ENCODE measurements at places on chromosomes 6 and 20.

GRCh38 chr20:48348022-48348421, 479.8 kb downstream of the PREX1 start:
- DNase-seq = no peak

DNA sequence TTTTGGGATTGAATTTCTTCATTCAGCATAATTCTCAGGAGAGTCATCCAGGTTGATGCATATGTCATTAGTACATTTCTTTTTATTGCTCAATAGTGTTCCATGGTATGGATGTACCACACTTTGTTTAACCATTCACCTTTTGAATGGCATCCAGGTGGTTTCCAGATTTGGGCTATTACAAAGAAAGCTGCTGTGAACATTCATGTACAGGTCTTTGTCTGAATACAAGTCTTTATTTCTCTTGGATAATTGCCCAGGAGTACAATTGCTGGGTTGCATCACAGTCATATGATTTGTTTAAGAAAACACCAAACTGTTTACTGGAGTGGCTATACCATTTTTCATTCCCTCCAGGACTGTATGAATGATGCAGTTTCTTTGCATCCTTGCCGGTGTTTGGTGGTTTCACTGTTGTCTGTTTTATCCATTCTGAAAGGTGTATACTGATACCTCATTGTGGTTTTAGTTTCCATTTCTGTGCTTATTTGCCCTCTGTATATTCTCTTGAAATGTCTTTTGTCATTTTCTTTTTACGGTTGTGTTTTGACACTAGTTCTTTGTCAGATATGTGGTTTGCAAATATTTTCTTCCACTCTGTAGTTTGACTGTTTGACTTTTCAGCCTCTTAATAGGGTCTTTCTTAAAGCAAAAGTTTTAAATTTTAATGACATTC, 8.8 kb downstream of the CDKAL1 start:
- DNase-seq = no peak

DNA sequence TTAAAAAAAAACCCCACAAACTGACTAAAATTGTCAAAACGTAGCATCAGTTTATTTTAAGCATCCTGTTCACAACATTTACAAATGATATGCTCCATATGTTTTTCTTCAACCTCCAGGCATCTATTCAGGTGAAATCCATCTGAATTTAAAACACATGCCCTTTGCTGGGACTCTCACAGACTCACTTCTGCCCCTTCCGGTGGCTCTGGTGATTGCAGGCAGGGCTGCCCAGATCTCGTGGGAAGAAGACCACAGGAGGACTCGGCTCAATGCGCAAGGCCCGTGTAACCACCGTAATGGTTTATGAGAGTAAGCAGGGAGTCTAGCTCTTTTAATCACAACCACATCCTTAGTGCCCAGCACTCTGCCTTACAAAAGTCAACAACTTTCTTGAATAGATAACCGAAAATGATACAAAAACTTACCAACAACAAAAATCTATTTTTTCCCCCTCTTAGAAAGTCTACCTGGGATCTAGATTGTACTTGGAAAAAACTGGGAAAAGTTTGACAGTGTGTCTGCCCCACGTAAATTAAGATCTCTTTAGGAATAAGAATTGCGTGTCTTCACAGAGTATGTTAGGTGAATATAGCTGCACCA, 139.1 kb downstream of the KIF16B start:
- no peak for DNase-seq

DNA sequence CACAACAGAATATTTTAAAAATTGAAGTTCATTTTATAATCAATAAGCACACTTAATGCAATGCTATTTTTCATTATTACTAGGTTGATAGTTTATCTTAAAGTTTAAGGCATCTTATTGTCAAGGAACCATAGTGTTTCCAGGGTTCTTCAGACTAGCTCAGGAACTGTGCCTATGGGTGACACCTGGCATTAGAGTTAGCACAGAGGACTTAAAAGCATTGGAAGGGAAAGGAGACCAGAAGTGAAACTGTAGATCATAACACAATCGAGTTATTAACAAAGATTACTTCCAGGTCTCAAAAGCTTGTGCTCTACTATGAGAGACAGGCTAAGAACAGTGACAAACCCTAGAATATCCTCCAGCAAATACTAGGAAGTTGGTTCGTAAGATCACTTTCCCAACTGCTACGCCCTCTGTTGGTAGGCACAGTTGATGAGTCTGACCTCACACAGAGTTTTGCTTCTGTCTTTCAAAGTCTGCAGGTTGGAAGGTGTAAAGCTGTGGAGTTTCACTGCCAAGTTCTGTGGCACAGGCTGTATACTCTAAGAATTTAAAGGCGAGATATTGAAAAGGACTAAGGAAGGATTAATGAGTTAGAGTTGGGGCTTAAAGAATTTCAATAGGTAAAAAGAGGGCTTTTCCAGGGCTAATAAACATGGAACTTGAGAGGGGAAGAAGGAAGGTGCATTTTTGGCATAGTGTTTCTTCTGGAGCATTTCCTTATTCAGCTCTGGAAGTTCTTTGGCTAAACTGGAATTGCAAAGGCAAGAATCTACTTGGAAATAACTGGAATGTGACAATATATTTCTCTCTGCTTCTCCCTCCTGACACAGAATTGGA, 531.3 kb upstream of the JAG1 start:
- no peak for DNase-seq

DNA sequence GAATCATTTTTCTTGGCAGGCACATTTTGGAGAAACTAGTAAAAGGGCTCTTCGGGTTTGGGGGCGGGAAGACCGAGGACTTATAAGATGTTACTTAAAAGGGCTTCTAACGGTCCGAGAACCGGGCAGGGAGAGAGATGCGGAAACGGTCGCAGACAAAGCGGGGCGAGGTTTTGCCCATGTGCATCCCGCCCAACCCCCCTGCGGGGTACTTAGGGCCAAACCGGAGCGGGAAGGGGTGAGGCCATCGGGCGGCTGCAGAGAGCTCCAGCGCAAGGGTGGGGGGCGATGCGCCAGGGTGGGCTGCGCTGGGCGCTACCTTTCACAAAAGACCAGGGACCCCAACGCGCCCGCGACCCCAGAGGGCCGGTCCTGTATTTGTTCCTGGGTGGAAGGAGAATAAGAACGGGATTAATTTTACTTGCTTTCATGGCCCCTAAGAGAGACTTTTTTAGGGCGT, 616 bp downstream of the TUBB start:
- DNase-seq = peak; percentile 41

- no peak for DNase-seq
Observed at GRCh38 chr20:25188218-25188617, 7.3 kb upstream of the ENTPD6 start.

DNA sequence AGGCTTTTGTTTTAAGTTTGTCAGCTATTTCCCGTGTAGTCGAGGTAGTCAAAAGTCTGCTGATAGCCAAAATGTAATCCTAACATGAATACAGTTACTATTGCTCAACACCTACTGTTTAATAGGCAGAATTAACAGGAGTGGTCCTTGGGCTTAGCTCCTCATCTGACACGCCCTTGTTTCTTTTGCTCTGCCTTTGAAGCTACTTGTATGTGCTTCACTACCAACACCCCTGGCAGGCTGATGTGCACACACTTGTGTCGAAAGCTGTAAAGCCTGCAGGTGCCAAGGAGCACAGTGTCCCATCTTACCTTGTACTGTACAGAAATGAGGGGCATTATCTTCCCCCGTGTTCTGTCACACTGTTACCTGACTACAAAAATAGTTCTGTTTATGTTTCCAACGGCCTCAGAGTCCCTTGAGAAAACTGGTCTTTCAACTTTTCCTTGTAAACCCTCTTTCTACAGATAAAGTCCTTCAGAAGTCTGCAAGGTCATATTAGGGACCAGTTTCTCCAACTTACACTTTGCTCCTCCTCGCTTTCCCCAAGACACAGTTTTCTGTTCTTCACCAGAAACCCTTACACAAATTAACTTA, 9.3 kb downstream of the SDHAF4 start:
- no peak for DNase-seq

DNA sequence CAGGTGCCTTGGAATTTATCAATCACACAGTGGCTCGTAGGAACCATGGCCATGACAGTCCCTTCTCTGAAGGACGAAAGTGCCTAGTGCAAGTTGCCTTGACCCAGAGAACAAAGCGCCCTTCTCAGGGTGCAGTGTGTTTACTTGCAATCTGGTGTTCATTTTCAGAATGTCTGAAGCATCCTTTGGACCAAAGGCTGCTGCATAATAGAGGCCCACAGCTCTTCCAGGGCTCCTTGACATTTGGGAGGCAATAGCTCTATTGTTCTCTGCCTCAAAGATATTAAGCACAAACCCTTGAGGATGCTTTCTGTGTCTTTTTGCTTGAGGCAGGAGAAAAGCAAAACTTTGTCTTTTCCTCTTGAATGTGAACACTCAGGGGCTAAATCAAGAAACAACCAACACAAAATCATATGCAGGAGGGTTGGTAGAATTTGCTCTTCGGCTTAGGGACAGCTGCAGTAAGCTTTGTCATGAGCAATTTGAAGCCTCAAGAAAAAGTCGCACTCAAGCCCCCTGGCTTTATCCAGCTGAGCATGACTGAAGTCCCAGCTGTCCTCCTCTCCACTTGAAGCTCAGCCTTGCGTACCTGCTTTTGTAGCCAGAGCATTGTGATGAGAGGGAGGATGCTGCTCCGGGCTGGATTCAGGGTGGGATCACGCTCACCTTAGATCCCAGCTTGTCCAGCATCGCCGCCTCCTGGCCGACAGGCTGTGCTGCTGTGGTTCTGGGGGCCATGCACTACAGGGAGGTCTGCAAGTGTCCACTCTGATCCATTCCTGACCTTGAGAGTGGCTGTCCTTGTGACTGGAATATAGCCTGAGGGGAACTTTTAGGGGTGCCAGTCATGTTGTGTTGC, 495.4 kb downstream of the CDH26 start:
- no peak for DNase-seq

GRCh38 chr6:130670142-130670541, 157.1 kb upstream of the SMLR1 start:
- DNase-seq = no peak

GRCh38 chr20:20553541-20553940, 158.9 kb downstream of the RALGAPA2 start:
- no peak for DNase-seq

DNA sequence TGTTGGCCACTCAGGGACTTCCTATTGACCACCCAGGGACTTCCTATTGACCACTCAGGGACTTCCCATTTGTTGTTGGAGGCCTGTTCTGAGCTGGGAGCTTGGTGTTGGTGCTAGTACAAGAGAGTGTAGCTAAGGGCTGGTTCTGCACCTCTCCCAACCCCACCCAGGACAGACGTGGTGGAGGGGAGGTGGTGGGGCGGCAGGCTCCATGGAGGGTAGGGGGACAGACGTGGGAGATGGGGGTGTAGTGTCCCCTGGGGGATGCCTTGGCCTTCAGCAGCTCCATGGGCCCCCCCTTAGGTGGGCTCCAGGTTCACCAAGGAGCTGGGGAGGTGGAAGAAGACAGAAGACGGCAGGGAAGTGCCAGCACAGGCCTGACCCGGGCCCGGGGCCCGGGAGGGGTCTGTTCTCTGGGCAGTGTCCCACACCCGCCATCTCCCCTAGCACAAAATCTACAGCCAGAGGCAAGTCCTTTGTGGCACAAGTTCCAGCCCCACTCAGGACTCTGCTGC, 33.9 kb downstream of the CHRNA4 start:
- no peak for DNase-seq

GRCh38 chr6:137494281-137494987, at the start of gene OLIG3:
Gene OLIG3 (minus strand): TSS chr6:137494394. CDS start chr6:137494170, 224 bp downstream.
- DNase-seq = no peak

- no peak for DNase-seq
Observed at GRCh38 chr6:48069280-48069679, 41.7 kb downstream of the PTCHD4 start.

- no peak for DNase-seq
Observed at GRCh38 chr6:157723376-157723775, 99.7 kb upstream of the SNX9 start.

GRCh38 chr6:41548098-41548840, 2.1 kb downstream of the FOXP4 start:
- DNase-seq = no peak

DNA sequence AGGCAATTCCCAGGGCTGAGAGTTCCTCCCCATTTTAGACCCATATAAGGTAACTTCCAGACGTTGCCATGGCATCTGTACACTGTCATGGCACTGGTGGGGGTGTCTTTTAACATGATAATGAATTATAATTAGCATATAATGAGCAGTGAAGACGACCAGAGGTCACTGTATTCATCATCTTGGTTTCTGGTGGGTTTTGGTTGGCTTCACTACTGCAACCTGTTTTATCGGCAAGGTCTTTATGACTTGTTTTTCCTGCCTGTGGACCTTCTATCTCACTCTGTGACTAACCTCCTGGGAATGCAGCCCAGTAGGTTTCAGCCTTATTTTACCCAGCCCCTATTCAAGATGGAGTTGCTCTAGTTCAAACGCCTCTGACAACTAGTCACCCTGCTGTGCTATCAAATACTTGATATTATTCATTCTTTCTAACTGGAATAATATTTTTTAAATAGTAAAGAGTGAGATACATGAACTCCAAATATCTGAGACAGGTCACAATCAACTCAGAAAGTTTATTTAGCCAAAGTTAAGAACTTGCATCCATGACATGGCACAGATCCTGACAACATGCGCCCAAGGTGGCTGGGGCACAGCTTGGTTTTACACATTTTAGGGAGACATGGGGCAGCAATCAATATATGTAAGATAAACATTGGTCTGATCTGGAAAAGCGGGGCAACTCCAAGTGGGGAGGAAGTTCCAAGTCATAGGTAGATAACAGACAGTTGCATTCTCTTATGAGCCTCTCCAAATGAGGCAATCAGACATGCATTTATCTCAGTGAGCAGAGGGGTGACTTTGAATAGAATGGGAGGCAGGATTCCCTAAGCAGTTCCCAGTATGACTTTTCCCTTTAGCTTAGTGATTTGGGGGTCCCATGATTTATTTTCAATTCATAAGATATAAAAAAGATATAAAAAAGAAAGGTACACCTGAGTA, 1.2 kb upstream of the UFL1 start:
- no peak for DNase-seq

GRCh38 chr6:137776786-137777686, 90.0 kb upstream of the TNFAIP3 start:
- no peak for DNase-seq

DNA sequence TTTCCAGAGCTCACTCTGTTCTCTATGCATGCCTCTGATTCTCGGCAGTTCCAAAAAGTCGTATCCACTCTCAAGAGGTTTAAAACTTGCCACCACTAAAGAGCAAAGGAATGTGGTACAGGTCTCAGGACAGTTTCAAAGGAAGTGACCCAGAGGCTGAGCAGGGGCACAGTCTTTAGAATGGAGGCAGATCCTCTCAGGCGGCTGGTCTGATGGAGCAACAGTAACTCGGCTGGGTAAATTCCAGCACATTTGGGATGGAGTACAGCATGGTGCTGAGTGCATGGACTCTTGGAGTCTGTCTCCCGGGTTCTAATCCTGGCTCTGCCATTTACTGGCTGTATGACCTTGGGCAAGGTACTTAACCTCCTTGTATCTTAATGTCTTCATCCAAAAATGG, 88.1 kb upstream of the BACH2 start:
- DNase-seq = no peak

GRCh38 chr6:152404086-152404857, 232.9 kb downstream of the SYNE1 start:
- DNase-seq = no peak
